ENCODE measurements at places on chromosomes 1 and 21.
A peak's percentile ranks its signal among the peaks of the same experiment; 100 is the strongest.

- DNase-seq, result peak; percentile 65
These were observed 14.3 kb downstream of the ADAMTSL4 start for GRCh38 chr1:150563340-150564038.

- no peak for DNase-seq
These were observed 1.6 kb downstream of the TP53BP2 start for GRCh38 chr1:223843934-223844786.

- DNase-seq, result no peak
These were observed 39.2 kb upstream of the SCMH1 start for GRCh38 chr1:41281334-41281733.

GRCh38 chr1:10631811-10632593, 157.3 kb downstream of the PEX14 start:
- no peak for DNase-seq

DNA sequence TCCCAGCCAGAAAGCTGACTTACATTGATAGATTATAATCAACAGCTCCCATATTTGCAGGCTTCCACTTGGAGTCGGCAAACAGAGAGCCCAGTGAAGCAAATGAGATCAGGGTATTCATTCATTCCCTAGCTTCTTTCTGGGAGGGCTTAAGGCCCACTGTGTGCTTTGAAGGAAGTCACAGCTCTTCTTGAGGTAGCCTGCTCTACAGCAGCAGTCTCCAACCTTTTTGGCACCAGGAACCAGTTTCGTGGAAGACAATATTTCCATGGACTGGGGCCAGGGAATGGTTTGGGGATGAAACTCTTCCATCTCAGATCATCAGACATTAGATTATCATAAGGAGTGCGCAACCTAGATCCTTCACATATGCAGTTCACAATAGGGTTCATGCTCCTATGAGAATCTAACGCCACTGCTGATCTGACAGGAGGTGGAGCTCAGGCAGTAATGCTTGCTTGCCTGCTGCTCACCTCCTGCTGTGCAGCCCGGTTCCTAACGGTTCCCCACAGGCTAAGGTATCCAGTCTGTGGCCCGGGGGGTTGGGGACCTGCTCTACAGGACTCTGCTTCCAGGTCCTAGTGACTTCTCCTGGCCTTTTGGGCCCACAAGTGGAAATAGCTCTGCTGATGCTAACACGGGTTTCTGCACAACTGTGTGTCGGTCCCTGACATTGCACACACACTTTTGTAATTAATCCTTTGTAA, 13.7 kb upstream of the ADAM30 start:
- DNase-seq, result no peak

DNA sequence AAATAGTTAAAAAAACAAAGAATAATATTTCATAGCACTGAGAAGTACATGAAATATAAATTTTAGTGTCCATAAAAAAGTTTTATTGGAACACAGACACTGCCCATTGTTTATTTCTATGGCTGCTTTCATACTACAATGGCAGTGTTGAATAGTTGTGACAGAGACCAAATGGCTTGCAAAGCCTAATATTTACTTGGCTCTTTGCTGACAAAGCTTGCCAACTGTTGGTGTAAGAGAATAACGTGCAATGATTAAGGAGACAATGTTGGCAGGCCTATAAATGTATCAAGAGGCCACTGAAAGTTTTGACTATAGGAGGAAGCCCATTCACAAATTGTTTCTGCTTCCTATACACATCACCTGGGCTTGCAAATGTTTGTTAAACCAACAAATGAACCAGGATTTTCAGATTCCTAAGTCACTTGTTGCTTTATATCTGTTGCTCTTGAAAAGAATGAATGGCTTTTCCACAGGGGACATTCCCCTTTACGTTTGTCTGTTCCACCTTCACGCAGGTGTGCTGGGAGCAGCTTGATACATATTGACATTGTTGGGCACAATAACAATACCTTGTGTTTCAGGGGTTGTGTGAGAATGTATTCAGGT, 5.5 kb upstream of the ST6GALNAC3 start:
- no peak for DNase-seq

- no peak for DNase-seq
These were observed 96.0 kb upstream of the BMP8A start for GRCh38 chr1:39395357-39395831.

- no peak for DNase-seq
These were observed 223.3 kb upstream of the ZRANB2 start for GRCh38 chr1:71304125-71304524.

- DNase-seq, result no peak
These were observed 769 bp downstream of the GPSM2 start for GRCh38 chr1:108877348-108878159.

- peak; percentile 19 for DNase-seq
These were observed 11.1 kb downstream of the ECE1 start for GRCh38 chr1:21278860-21279845.

DNA sequence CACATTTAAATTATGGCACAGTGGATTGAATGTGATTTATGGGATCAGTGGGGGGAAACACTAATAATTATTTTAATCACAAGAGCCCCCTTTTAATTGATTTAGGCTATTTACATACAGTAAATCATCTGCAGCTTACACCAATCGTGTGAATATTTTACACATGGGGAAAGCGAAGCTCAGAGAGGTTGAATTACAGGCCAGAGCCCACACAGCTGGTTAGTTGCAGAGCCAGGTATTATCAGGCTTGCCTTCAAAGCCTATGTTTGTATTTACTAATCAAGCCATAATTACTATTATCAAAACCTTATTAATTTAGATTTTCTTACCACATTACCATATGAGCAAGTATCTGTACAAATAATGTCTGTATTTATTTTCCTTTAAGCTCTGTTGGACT, 749 bp downstream of the SDCCAG8 start:
- no peak for DNase-seq

DNA sequence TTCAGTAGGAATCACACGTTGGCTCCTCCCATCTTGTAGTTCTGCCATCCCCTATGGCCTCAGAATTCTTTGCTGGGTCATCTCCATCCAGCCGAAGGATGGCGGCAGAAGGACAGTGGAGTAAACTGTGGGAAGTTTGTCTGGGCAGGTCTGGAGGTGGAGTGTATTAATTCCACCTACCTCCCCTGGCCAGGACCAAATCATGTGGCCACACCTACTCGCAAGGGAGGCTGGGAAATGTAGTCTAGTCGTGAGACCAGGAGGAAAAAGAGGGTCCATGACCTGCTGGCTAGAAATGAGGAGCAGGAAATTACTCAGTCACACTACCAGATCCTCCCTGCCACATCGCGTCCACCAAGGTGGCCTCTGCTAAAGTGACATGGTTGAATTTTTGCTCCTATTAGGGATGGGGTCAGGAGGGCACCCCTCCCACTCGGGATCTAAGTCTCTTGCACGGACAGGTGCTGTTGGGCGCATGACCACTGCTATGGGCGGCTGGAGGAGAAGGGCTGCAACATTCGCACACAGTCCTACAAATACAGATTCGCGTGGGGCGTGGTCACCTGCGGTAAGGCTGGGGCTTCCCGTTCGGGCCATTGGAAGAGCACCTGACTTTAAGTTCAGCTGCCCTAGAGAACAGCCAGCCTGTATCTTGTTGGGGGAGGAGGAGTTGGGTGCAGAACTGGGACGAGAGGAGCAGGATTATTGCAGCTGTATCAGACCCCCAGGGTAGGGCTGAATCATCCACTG, 19.5 kb downstream of the PLA2G5 start:
- no peak for DNase-seq

DNA sequence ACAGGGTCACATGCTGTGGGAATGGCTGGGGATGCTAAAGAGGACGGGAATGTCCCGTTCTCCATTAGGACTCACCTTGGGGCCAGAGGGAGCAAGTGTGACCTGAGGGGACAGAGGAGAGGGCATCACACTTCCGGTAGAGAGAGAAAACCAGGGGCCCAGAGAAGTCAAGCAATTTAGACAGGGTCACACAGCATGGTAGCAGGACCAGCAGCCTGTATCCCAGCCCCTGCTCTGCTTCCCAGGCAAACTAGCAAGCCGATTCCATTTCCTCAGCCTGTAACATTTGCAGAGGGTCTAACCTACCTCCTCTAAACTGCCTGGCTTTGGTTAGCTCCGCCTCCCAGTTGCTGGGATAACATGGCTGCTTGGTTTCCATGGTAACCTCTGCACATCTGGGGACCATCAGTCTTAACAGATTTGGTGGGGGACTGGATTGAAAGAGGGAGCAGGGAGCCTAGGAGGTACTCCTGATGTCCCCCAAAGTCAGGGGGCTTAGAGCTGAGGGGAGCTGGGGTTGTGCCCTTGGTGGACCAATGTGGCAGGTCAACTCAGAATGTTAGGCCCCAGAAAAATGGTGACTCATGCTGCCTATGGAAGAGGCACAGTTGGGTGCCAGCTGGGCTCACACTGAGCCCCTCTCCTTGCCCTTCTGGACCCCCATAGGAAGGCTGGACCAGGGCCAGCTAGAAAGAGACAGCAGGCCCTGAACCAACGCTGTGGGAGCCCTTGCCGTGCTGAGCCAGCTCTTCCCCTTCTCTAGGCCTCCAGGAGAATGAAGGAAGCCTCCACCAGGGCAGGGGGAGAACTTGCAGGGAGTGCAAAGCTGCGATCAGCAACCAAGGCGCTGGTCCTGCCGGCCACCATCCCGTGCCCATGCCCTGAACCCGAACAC, 9.5 kb downstream of the COL16A1 start:
- DNase-seq, result no peak

DNA sequence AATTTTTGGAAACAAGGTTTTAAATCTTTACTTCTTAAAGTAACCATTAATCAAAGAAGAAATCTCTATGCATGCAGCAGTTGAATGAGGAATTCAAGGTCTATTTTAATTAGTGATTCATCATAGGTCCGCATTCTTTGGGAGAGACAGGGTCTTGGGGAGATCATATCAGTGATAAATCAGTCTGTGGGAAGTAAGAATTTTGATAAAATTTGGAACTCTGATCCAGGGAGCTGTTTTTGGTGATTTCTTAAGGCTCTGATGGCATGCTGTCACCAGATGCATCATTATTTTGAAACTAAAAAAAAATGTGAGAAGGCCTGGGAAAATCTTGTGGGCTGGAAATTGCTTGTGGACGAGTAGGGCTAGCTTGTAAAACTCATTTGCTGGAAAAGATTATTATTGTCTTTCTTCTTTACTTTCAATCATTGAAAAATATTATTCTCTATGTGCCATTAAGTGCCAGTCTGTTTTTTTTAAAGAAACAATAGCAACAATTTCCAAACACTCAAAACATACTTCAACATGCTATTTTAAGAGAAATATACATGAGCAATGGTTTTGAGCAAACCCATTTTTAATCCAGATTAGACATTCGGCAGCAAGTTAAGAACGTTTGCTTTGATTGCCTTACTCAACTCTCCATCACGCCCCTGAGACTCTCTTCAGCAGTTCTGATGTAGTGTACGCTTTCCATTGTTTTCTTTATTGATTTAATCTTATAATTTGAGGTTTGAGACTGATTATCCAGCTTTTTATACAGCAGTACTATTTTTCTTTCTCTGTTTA, 62.6 kb downstream of the ZBTB18 start:
- no peak for DNase-seq

GRCh38 chr1:110119843-110120242, 7.6 kb downstream of the UBL4B start:
- DNase-seq, result no peak

DNA sequence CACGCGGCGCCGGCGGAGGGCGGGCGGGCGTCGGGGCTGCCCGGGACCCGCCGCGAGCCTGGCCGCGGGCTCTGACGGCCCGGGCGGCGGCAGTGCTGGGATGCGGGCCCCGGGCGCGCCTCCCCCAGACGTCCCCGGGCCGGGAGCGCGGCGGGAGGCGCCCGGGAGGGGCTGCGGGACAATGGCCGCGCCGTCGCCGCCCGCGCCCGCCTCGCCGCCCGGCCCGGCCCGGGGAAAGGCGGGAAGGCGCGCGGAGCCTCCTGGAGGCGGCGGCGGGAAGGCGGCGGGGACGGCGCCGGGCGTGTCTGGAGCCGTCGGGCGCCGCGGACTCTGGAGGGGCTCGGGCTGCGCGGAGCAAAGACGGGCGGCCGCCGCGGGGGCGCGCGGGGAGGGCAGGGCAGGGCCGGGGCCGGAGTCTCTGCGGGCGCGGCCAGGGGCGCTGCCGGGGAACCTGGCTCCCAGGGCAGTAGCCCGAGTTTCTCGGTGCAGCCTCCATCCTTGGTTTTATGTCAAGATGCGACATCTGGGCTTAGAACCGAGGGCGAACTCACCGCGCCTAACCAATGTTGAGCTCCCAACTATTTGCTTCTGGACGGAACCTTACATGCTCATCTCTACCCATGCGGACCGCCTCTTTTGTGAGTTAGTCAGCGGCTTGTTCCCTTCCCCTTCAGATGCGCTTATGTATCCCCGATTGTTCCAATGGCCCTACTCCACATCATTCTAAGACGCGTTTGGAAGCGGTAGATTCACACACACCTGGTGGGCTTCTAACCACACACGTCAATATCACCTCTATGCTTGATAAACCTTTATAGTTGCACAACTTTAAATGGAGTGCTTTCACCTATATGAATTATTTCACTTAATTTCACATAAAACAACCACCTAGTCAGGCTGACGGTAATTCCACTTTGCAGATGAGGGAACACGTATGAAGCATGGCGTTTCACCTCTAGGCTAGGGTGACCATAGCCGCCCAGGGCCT, 651 bp downstream of the ZBTB8A start:
- DNase-seq, result no peak

DNA sequence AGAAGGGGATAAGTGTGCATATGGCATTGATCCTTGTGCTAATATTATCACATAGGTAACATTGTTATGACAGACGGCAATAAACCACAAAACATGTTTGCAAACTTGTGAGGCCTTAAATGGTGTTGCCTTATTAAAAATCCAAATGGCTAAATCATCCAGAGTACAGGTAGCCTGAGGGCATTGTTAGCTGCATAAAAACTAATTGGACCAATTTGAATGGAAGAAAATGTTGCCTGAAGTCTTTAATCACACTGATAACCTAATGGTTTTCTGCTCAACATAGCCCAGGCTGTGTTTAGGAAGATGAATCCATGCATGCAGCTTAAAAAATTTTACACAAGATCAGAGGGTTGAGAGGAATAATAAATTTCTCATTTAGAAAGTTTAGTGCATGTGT, 19.4 kb upstream of the LRRC53 start:
- DNase-seq, result no peak

GRCh38 chr1:207424570-207425131, 29.5 kb upstream of the CR2 start:
- no peak for DNase-seq

GRCh38 chr1:180939073-180939710, 26.5 kb downstream of the KIAA1614 start:
- DNase-seq, result no peak

DNA sequence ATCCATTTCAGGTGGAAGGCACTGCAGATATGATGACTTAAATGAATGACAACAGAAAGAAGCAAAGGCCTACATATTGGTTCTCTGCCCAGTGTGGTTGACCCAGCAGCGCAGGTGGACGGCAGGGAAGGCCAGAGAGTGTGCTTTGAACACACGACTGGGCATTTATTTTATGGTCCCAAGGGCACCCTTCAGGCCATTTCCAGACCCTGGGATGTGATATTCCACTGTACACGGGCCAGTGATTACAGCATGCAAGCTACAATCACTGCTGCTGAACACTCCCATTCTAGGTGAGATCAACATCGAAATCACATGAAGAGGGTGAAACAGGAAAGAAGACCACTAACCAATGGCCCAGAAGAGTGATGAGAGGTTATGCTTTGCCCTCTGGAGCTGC, 33.8 kb downstream of the PCNX2 start:
- DNase-seq, result no peak

All from CD4-positive, alpha-beta T cell treated with Interferon gamma for 1 hour (primary cell).